ENCODE measurements at places on chromosomes 6 and 20. TPM values are rescaled to one million over a fixed set of nuclear protein-coding genes. Genes with fewer than 3 reads are reported as not detected.

ZNF337 gene
- total RNA-seq: 26.2 TPM

TSPO2 gene
- 1.4 TPM for total RNA-seq

ADTRP gene
- not detected for total RNA-seq

KCNS1 gene
- 1.1 TPM for total RNA-seq

MROH8 gene
- total RNA-seq: 10.5 TPM

PRDM13 gene
- not detected for total RNA-seq

PPIL6 gene
- 10.9 TPM for total RNA-seq

F13A1 gene
- total RNA-seq: 26.0 TPM

GJA10 gene
- total RNA-seq: not detected

PPP1R18 gene
- total RNA-seq: 19.7 TPM

PRICKLE4 gene
- 4.4 TPM for total RNA-seq

NELFE gene
- total RNA-seq: 79.7 TPM

CRIP3 gene
- total RNA-seq: 0.62 TPM

GTSF1L gene
- total RNA-seq: not detected

SIGLEC1 gene
- 2.2 TPM for total RNA-seq

PKIB gene
- 7.1 TPM for total RNA-seq

GPR6 gene
- 0.41 TPM for total RNA-seq

THBS2 gene
- 89.3 TPM for total RNA-seq

CLVS2 gene
- 0.10 TPM for total RNA-seq

CDK19 gene
- total RNA-seq: 20.3 TPM

C20orf96 gene
- 5.5 TPM for total RNA-seq

SNRPB gene
- total RNA-seq: 101 TPM

TRIM10 gene
- 1.0 TPM for total RNA-seq

NRSN1 gene
- 0.51 TPM for total RNA-seq

PLCB1 gene
- total RNA-seq: 30.9 TPM

HLA-F gene
- 33.3 TPM for total RNA-seq

KPNA5 gene
- total RNA-seq: 19.2 TPM

TCF15 gene
- 4.0 TPM for total RNA-seq

TOMM34 gene
- total RNA-seq: 8.1 TPM

BFSP1 gene
- total RNA-seq: 1.6 TPM

SPDEF gene
- total RNA-seq: 6.1 TPM

ARFGEF2 gene
- 83.8 TPM for total RNA-seq

DDX43 gene
- 1.1 TPM for total RNA-seq

SRSF12 gene
- total RNA-seq: 4.7 TPM

ISM1 gene
- 7.6 TPM for total RNA-seq

SIRPD gene
- total RNA-seq: not detected

EPB41L2 gene
- total RNA-seq: 208 TPM

PDE7B gene
- 14.6 TPM for total RNA-seq

GPR63 gene
- total RNA-seq: 2.4 TPM

FBXO9 gene
- 38.2 TPM for total RNA-seq

FGD2 gene
- total RNA-seq: 13.1 TPM

ZNF391 gene
- total RNA-seq: 6.2 TPM

MAPK13 gene
- total RNA-seq: 12.2 TPM

LEMD2 gene
- total RNA-seq: 37.5 TPM

Measured in tongue (tissue), 3 donors.